ENCODE measurements at places on chromosomes 4 and X. TPM values are rescaled to one million over a fixed set of nuclear protein-coding genes. Genes with fewer than 3 reads are reported as not detected.

DNA sequence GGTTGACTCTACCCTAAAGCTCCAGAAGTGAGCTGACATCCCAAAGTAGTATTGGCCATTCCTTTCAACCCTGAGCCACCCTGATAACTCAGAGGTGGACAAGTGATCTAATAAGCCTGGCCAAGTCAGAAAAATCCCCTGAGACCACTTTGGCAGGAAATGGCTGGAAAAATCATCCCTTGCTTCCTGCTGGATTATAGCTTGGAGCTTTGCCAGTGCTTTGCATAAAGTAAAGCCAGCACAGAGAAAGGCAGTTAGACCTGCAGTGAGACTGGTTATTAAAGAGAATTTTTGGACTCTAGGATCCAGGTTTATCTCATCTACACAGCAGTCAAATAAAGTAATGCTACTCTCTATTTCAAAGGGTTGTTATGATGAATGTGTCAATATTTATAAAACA is 6.4 kb downstream of the CXCL3 start:
- DNase-seq, result peak; percentile 64

- DNase-seq, result no peak
Measured at GRCh38 chr4:185809533-185810071, 2.4 kb downstream of the SORBS2 start.

DNA sequence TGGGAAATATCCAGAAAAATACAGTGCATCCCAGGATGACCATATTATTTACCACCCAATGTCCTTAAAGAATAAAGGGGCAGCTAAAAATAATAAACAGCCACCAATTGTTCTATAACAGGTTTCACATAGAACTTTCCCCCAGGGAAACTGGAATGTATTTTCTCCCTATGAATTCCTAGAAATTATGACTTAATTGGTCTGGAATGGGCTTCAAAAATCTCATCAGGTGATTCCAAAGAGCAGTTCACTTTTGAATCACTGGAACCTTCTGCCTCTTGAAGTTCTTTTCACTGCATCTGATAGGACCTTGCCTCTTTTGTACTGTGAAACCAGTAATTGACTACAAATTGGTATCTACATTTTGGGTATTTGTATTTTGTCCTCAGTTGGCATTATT is 119.3 kb downstream of the ZNF330 start:
- no peak for DNase-seq

GRCh38 chrX:25017667-25018247 is 2.0 kb upstream of the ARX start:
- DNase-seq, result no peak

- DNase-seq, result peak; percentile 8
Measured at GRCh38 chr4:24473309-24473721, 111.0 kb downstream of the DHX15 start.

GRCh38 chr4:25060963-25061340 is 30.2 kb upstream of the LGI2 start:
- DNase-seq, result no peak

DNA sequence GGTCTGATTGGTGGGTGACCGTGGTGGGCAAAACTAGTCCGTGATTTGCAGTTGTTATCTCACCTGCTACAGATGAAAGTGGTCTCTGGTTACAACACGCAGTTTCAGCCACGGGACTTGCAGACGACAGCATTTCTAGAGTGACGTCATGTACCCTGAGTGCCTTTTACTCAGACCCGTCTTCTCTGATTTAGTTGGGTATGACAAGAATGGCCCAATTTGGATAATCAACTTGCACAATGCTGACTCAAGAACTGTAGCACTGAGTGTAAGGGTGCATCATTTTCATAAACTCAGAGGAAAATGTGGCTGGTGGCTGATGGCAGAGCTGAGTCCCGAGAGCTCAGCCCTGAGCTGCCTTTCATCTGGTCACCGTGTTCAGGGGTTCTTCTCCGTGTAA is 281.4 kb upstream of the FRG1 start:
- DNase-seq, result no peak

DNA sequence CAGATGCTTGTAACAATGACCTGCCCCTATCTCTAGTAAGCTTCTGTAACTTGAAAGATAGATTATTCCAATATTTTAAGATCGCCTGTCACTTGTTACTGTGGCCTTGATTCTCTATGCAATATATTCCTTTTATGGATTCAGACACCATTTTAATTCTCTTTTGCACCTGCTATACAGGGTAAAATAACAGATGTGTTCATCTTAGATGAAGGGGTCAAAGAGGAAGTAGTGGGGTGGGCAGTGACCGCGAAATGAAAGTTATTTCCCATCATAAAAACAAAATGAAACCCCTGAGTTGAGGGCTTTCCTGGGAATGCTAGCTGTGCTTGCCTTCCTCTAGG is 175.9 kb downstream of the TSPAN5 start:
- no peak for DNase-seq

Gene GAGE12C
- total RNA-seq, result not detected

Gene ASB9
- 5.3 TPM for total RNA-seq

Gene CDX4
- not detected for total RNA-seq

Gene MAGEE2
- total RNA-seq, result not detected

Gene RCHY1
- total RNA-seq, result 49.7 TPM
